ENCODE measurements at places on chromosomes 11 and 22.
A peak's percentile ranks its signal among the peaks of the same experiment; 100 is the strongest.

DNA sequence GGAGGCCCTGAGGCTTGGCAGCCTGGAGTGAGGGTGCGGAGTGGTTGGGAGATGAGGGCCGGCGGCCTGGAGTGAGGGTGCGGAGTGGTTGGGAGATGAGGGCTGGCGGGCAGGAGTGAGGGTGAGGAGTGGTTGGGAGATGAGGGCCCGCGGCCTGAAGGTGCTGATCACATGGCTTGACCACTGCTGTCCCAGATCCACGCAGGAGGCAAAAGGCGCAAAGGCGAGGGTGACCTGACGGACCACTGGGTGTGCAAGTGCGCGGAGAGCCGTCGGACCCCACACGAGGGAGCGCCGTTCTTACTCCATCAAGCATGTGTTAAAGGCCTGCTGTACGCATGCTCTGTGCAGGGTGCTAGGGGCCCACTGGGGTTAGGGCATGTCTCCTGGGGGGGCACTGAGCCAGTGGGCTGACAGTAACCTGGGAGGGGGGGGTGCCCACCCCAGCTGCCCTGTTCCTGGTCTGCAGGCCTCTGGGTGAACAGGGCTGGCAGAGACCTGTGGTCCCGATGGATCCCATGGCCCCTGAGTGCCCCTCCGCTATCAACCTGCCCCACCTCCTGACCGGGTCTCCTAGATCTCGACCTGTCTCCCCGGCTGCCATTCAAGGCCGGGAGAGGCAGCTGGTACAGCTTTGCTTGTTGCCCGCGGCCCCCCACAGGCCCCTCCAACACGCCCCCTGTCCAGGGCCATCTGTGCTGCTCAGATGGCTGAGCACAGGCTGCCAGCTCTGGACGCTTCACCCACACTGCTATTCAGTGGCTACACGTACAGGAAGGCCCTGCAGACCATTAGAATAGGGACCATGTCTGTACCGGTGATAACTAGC, 21.1 kb downstream of the MRGPRD start:
- DNase-seq: no peak

GRCh38 chr11:131661132-131661531, 290.7 kb downstream of the NTM start:
- DNase-seq: no peak

DNA sequence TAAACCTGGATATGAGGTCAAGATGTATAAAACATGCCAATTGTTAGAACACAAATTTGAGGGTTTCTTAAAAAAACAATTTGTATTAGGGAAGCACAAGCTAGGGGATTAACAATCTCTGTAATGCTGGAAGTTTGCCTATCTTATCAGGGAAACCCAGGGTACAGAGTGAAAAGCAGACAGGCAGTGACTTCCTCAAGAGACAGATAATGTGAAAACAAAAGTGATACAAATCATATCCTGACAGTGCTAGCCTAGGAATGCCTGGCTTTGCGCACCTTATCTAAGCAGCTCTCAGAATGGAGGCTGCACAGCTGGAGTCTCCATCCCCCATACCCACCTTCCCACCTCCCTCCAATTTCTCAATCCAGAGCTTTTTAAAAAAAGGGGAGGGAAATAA, 22.5 kb upstream of the RBX1 start:
- no peak for DNase-seq

DNA sequence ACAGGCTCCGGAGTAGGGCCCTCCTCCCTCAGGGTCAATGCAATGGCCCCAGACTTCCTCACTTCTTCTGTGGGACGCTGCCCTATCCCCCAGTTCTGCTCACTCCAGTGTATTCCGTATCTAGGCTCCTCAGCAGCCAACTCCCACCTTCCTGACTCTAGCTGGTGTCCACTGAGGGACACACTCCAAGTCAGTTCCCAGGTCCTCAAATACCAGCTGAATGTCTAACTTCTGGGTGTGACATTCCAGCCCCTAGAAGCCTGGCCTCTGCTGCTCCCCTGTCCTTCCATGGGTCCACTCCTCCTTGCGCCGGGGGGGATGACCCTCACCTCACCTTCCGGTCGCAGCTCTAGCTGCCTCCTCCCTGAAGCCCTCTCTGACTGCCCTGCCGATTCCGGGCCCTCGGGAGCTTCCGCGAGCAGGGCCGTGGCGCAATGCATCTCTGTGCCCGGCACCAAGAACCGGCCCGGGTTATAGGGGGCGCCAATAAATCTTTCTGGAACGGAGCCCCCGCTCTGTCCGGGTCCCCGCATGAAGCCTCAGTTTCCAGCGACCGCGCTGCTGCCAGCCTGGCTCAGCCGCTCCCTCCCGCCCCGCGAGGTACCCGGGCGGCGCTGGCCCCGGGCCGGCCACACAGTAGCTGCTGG, 15.4 kb downstream of the BAD start:
- no peak for DNase-seq

DNA sequence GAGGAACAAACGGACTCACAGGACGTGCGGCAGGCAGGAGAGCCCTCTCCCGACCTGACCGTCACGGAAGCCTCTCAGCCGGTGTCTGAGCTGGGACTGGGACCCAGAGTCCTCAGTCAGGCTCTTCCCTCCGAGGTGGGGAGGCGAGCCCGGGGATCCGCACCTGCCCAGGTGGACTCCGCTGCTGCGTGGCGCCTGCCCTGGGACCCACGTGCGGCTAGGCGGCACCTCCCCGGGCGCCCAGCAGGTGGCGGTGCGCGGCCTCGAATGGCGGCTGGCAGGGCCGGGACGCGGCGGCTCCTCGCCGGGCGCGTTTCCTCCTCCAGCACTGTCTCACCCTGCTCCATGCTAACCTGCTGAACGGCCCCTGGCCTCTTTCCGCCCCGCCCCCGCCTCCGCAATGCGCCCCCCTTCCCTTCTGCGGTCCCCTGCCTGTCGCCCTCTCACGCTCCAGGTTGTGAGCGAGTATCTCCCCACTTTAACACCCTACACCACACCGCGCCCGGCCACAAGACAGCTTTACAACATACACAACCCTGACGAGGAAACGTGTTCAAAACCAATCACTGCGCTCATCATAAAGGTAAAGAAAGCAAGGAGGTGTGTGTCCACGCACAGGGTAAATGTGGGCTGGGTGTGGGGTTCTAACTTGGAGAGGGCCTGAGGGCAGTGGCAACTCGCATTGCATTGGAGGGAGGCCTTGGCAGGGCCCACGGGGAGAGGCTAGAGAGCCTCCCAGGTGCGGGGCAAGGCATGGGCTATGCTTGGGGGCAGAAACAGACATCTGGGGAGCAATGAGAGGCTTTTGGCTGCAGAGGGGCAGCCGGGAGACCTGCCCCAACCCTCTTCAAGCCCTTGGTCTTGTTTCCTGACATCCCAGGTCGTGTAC, 25.9 kb upstream of the ATXN10 start:
- DNase-seq: peak; percentile 75

- no peak for DNase-seq
These were observed 6.4 kb downstream of the FADS2 start for GRCh38 chr11:61834278-61835048.

DNA sequence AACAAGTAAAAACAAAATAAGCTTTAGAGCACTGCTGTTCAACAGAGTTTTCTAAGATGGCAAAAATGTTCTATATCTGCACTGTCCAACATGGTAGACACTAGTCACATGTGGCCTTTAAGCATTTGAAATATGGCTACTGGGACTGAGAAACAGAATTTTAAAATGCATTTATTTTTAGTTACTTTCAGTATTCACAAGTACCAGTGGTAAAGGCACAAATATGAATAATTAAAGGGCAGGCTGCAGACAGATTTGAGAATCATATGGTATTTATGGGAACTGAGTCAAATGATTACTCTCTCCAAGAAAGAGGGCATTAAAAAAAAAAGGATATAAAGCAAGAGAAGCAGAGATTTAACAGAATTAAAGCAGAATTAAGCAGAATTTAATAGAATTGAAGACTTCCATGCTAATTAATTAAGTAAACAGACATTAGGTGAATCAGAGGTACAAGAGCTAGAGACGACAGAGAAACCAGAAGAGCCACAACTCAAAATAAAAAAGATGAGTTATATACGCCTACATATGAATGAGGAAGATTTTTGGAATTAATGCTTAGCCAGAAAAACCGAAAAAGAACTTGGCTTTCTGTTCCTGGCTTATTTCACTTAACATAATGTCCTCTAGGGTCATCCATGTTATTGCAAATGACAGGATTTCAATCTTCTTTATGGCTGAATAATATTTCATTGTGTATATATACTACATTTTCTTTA, 160.4 kb downstream of the ATG16L2 start:
- DNase-seq: no peak

GRCh38 chr11:16883174-16883573, 131.0 kb downstream of the PLEKHA7 start:
- DNase-seq: no peak

DNA sequence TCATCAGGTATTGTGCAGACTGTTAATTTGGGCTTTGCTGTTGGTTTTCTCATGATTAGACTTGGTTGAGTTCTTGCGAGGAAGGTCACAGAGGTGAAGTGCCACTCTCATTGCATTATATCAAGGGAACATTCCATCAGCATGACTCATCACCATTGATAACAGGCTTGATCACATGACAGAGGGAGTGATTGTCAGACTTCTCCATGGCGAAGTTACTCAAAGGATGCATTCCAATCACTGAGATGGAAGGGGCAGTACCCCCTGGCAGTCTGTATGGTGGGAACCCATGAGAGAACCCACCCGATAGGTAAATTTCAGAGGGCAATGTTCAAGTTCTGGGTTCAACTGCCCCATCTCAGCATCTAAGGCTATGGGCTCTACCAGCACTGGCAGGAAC, 19.4 kb upstream of the P2RY2 start:
- DNase-seq: no peak

DNA sequence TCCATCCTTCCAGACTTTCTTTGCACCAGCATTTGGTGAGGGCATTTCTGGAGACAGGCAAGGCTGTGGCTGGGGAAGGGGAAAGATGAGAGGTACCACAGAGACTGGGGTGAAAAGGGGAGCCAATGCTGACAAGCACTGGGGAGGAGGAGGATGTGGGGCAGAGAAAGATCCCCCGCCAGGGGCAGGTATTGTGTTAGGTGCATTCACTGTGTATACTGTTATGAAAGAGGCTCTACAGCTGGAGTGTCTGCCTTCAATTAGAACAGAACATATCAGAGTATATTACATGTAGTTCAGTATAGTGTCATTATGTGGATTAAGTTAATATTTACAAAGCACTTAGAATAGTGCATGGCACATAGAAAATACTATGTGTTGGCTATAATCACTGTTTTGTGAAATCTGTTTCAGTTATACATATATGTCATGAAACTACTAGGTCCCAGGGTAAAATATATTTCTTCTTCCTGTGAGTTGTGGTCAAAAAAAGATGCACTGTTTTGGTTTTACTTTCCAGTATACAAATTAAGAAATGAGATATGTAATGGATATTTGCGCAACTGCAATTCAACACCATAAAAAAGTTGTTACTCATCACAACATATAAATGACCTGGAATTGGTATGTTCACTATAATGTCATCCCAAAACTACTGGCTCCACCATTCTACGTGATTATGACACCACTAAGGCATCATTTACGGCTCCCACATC, 8.4 kb downstream of the MSANTD2 start:
- no peak for DNase-seq

DNA sequence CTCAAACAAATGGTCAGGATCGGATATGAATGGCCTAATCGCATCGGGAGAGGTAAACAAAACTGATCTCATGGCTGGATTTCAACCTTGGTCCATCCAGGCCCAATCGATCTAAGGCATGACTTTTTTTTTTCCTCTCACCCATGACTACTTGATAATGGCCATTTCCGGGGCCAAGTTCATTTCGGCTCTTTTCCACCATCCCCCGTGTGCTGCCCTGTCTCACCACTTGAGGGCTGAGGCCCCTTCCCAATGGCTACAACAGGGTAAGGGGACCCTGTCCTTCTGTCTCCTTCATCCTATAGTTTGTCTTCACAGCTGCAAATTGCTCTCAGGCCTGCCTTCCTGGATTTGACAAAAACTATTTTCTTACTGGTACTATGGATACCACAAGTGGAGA, 26.7 kb downstream of the GRAP2 start:
- DNase-seq: no peak

GRCh38 chr22:46003271-46004091, 26.5 kb upstream of the WNT7B start:
- no peak for DNase-seq

DNA sequence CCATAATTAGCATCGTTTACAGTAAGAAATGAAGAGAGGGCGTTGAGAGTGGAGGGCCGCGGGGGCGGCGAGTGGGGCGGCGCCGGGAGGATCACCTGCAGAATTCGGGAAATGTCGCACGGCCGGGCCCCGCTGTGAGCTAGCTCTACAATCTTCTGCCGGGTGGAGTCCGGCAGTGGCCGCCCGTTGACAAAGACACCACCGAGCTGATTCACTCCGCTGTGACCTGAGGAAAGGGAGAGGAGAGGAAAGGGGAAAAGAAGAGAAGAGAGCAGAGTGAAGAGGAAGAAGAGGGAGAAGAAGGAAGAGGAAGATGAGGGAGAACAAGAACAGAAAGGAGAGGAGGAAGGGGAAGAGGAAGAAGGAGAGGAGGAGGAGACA, 8.5 kb downstream of the PAX6 start:
- DNase-seq: no peak

- DNase-seq: no peak
These were observed 26.9 kb upstream of the GRAMD4 start for GRCh38 chr22:46593211-46593681.

GRCh38 chr22:38569181-38569971, 607 bp downstream of the DMC1 start:
- DNase-seq: no peak

GRCh38 chr11:20374741-20375300, 11.3 kb downstream of the HTATIP2 start:
- DNase-seq: no peak

DNA sequence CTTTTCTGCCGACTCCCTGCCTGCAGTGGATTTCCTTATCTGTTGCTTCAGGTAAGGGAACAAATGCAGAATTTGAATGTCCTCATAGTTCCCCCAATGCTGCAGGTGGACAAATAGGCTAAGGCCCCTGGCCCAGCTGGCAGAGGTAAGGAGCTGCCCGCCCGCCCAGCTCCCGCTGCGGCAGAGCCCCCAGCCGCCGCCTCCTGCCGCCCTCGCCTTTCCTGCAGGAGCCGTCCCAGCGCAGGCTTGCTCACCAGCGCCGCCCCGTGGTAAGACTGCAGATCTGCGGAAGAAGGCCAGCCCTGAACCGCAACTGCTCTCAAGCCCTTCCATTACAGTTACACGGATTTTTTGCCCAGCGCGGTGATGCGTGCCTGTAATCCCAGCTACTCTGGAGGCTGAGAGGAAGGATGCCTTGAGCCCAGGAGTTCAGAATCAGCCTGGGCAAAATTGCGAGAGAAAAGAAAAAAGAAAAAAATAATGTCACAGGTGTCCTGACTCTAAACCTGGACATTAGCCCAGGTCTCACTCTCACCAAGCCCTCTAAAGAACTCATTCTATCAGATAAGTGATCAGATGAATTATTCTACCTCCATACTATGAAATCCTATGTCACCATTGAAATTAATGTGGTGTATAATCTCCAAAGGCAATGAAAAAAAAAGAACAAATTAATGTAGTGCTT, 51.2 kb upstream of the EMID1 start:
- DNase-seq: peak; percentile 64

DNA sequence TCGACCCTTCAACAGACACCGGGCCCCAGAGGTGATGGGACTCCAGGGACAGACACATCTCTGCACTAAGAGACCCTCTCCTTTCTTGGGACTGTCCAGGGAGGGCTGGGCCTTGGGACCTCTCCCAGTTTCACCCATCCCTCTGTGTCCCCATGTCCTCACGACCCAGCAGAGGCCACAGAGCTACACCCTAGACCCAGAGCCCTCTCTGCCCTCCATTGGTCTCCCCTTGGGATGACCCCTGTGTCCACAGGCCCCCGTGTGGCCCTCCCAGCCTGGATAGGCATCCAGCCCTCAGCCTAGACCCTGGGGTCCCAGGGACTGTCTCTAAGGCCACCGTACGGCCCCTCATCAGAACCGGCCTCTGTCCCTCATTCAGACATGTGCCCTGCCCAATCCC, 7.5 kb upstream of the DRICH1 start:
- no peak for DNase-seq

All from GM18507 (cell line).